ENCODE measurements at places on chromosomes 13 and 19.

DNA sequence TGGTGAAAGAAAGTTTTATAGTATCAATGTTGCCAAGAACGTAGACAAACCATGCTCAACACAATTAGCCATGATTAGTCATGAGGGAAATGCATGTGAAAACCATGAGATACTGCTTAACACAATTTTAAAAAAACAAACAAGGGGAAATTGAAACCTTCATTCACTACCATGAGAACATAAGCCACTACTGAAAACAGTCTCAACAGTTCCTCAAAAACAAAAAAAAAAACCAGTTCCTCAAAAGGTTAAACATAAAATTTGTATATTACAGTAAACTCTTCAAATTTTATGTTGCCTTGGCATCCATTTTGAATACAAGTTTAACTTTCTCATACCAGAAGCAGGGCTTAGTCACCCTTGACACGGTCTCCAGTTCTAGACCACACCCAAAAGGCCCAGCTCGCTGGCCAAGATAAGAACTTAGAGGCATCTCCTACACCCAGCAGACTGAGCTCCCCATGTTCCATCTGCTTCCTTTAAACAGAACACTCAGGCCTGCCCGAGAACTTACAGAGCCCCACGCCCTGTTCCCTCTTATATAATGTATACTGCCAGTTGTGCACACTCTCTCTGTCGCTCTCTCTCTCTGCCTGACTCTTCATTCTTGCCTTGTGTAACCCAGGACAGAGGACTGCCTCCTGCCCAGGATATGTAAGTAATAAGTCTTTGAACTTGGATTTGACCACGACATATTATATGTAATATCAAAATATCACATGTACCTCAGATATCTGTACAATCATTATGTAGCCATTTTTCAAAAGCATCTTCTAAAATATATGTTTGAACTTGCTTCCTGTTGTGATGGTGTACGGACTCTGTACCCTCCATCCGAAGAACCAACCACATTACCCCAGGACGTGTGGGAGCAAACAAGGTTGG, 67.4 kb downstream of the STK24 start:
- DNase-seq = no peak

DNA sequence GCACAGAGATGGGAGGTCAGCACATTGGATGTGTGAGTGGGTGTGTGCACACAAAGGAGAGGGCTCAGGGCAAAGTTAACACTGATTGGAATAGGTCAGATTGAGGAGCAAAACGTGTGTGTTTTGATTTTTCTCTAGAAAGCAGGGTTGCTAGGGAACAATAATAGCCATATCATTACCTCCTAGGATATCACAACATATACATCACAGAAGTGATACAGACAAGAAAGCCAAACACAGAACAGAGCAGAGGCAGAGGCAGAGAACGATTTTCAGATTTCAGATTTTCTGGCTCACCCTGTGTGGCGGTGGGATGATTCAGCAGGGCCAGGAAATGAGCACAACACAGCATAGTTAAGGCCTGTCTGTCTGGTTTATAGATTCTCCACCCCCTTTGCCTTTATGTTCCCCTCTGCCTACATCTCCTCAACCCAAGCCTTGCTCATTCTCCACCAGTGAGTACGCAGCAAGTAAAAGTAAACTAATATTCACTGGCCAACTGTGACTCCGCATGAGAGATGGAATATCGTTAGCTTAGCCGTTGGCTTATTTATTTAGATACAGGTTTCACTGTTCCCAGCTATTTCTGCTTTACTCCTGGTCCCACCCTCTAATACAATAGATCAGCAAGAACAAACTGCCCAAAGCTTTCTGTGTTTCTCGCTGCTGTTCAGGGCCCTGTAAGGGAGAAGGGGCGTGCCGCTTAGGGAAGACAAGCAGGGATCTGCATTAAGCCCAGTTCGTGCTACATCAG, 182.7 kb upstream of the TSC22D1 start:
- peak; percentile 15 for DNase-seq

GRCh38 chr13:82010780-82011179, 1669.9 kb upstream of the SPRY2 start:
- no peak for DNase-seq

DNA sequence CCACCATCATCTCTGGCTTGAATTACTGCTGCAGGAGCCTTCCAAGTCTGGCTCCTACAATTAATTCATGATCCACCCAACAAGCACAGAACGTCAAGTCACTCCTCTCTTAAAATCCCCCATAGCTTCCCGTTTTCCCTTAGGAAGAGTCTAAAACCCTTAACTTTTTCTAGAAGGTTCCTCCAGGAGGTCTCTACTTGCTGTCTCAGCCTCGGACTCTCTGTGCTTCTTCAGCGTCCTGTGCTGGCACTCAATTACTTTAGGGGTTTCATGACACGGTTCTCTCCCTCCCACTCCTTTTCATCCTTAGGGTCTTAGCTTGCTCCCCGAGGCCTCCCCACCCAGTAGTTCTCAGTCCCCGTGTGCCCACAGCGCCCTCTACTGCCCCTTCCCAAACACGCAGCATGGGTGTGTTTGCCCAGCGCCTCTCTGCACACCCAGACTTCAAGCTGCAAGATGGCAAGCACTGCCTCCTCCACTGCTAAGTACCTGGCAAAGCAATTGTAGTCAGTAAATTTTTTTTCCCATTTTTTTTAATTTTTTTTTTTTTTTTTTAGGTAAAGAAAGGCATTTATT, 25.8 kb upstream of the MAP3K10 start:
- peak; percentile 27 for DNase-seq

GRCh38 chr19:11236324-11237301, 2.8 kb upstream of the ANGPTL8 start:
- no peak for DNase-seq

DNA sequence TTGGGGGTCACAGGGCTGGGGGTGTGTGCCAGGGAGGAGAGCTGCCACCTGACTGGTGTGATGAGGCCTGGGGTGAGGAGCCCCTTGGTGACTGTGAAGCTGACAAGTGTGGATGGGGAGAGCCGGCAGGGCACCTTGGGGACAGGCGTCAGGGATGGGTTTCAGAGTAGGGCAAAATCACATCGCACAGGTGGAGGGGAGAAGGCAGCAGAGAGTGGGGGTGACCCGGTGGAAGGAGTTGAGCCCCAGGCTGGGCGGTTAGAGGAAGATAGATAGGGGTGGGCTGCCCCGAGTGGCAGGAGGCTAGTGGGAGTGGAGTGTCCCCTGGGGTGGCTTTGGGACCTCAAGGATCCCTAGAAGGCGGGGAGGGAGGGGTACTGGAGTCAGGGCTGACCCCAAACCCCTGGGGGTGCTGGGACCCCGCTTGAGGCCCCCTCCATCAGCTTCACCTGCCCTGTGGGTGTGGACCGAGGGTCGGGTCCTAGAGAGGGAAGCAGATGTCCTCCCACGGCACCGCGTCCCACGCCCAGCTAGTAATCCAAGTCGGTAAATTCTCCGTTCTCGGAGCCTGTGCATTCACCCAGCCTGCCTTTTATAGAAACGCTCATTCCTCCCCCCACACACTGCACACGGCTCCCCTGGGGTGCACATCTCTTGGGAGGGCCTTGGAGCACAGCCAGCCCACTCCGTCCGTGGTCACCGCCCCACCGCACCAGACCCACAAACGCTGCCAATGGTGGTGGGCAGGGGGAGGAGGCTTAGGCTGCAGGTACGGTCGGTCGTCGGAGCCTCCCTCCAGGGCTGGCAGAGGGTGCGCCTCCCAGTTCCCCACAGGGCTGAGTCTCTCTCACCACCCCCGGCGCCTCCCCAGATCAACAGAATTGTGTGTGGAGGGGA, 2.4 kb downstream of the CTXN1 start:
- DNase-seq = peak; percentile 79

- DNase-seq = no peak
Measured at GRCh38 chr13:41282129-41282571, 18.8 kb upstream of the MTRF1 start.

DNA sequence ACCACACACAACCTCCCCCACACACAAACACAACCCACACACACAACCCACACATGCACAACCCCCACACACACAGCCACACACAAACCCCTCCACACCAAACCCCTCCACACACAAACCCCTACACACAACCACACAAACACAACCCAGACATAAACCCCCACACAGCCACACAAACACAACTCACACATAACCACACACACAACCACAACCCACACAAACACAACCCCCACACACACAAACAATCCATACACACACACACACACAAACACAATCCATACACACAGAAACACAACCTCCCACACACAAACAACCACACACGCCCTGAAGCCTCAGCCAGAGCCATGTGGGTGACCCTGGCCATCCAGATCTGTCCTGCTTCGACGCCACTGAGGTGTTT, 30.0 kb upstream of the ISYNA1 start:
- DNase-seq = no peak

- DNase-seq = no peak
Measured at GRCh38 chr19:38034492-38034860, 127.5 kb downstream of the SIPA1L3 start.

- peak; percentile 35 for DNase-seq
Measured at GRCh38 chr13:27182844-27183497, 11.4 kb upstream of the USP12 start.

GRCh38 chr19:31532034-31532433, 182.8 kb upstream of the TSHZ3 start:
- no peak for DNase-seq

- DNase-seq = no peak
Measured at GRCh38 chr13:89925107-89925506, 1422.4 kb upstream of the MIR17HG start.

DNA sequence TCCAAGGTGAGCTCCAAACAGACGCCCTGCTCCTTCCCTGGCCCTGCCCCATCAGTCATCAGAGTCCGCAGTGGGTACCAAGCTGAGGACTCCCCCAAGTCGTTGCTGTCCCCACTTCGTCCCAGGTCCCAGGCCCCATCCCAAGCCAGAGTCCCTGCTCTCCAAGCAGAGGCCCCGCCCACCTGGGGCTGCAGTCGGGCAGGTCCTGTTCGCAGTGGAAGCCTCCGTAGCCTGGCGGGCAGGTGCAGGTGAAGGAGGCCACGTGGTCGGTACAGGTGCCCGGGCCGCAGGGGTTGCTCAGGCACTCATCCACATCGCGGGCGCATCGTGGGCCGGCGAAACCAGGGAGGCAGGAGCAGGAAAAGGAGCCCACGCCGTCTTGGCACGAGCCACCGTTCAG, 19.4 kb downstream of the NOTCH3 start:
- no peak for DNase-seq

- no peak for DNase-seq
Measured at GRCh38 chr13:30442926-30443325, 20.6 kb downstream of the UBE2L5 start.

GRCh38 chr19:48780631-48781391, 25.5 kb downstream of the FGF21 start:
- peak; percentile 60 for DNase-seq

GRCh38 chr13:51733374-51734298, 70.3 kb downstream of the DHRS12 start:
- DNase-seq = no peak

DNA sequence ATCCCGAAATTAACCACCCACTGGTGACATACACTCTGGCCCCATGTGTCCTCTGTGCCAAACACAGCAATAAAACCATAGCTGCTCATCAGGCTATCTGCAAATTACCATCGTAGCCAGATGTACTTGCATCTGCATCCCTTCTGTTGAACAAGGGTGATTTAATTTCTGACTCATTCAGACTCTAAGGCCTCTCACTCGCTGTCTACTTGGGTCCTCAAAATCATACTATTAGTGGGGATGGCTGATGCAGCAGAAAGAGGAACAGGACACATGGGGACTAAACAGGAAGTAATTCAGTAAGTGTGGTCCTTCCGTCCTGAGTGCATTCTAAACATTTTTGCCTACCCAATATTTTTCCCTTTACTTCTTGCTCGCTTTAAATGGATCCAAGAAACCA, 2275.0 kb upstream of the PCDH20 start:
- no peak for DNase-seq

DNA sequence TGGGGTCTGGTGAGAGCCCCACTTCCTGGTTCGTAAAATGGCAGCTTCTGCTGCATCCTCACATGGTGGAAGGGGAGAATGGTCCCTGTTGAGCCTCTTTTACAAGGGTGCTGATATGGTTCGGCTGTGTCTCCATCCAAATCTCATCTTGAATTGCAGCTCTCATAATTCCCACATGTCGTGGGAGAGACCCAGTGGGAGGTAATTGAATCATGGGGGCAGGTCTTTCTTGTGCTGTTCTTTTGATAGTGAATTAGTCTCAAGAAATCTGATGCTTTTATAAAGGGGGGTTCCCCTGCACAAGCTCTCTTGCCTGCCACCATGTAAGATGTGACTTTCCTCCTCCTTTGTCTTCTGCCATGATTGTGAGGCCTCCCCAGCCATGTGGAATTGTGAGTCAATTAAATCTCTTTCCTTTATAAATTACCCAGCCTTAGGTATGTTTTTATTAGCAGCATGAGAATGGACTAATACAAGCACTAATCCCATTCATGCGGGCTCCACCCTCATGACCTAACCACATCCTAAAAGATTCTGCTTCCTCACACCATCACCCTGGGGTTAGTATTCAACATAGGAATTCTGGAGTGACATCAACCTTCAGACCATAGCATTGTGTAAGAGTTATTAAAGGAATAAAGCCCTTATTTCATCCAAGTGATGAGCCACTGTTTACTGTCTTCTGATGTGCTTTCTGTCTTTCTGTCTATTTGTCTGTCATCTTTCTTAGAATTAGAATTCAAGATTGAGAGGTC, 159.0 kb upstream of the IRS2 start:
- no peak for DNase-seq

GRCh38 chr19:11293433-11294389, 2.2 kb upstream of the TSPAN16 start:
- DNase-seq = peak; percentile 98

- DNase-seq = no peak
Measured at GRCh38 chr13:31910633-31911032, 120.9 kb upstream of the FRY start.

DNA sequence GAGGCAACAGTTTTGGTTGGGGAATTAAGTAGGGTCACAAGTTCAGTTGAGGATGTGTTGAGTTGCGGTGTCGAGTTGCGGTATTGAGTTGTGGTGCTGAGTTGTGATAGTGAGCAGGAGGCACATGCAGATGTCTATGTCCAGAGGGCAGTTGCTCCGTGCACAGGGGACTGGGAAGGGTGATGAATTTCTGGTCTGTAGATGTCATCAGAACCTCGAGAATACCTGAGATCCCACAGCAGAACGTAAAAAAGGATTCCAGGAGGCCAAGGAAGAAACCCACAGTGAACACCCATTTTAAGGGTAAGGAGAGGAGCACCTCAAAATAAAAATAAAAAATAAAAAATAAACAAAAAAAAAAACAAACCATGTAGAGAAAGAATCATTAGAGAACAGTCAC, 354.4 kb upstream of the ARGLU1 start:
- no peak for DNase-seq

GRCh38 chr13:99686157-99686572, 184.9 kb downstream of the TM9SF2 start:
- DNase-seq = peak; percentile 60

GRCh38 chr13:25291691-25292090, 4.4 kb upstream of the MTMR6 start:
- DNase-seq = no peak

- DNase-seq = no peak
Measured at GRCh38 chr19:1308718-1309117, 23.0 kb downstream of the EFNA2 start.

- DNase-seq = peak; percentile 66
Measured at GRCh38 chr19:43446746-43447489, 18.5 kb downstream of the LYPD3 start.

Data from pancreas (tissue), 10 donors.